ENCODE measurements at places on chromosomes 3 and 15.

GRCh38 chr3:111989061-111989678 lies 9.6 kb upstream of the TAGLN3 start:
- DNase-seq = no peak

GRCh38 chr3:117103675-117104074 lies 394.1 kb downstream of the TUSC7 start:
- no peak for DNase-seq

GRCh38 chr3:100040451-100041225 lies 73.7 kb downstream of the FILIP1L start:
- no peak for DNase-seq

GRCh38 chr3:182485301-182485700 lies 308.0 kb upstream of the ATP11B start:
- DNase-seq = no peak

- DNase-seq = no peak
These were observed 32.7 kb downstream of the LRIG1 start for GRCh38 chr3:66467996-66468735.

DNA sequence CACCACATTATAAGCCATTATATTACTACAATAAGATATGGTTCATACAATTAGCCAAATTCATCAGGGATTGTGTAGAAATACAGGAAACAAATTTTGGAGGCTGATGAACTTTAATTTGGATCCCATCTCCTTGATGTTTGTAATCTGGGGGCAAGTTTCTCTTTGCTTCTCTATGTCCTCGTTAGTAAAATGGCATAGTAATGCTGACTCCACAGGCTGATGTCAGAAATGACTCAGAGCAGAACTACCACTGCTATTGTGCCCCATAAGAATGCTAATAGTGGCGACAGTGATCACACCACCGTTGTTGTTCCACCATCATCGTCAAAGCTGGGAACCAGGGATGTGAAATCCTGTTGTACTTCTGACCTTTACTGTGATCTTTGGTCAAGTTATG lies 722.3 kb upstream of the LMCD1 start:
- no peak for DNase-seq

- no peak for DNase-seq
These were observed 5.5 kb downstream of the LMOD3 start for GRCh38 chr3:69116897-69117296.

- DNase-seq = no peak
These were observed 435.3 kb downstream of the TUSC7 start for GRCh38 chr3:117144853-117145252.

GRCh38 chr3:111851511-111851954 lies 7.5 kb upstream of the PHLDB2 start:
- no peak for DNase-seq

GRCh38 chr3:115347737-115348136 lies 200.6 kb upstream of the ZBTB20 start:
- DNase-seq = no peak

DNA sequence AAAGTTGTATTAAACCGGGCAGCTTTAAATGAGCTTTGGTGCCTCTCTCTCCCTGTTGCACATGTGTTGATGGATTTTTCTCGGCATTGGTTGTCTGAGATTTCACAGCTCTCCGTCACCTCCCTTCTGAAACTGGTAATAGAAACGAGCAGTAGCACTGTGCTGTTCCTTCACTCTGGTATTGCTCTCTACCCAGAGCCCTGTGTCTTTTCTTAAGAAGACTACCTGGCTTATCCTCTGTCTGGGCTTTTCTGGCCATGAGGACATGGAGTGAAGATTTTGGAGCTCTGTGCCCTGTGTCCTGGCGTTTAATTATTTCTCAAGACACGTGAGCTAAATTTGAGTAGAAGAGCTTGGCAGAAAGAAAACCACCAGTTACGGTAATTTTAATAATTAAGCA lies 209.6 kb upstream of the EIF1B start:
- no peak for DNase-seq

DNA sequence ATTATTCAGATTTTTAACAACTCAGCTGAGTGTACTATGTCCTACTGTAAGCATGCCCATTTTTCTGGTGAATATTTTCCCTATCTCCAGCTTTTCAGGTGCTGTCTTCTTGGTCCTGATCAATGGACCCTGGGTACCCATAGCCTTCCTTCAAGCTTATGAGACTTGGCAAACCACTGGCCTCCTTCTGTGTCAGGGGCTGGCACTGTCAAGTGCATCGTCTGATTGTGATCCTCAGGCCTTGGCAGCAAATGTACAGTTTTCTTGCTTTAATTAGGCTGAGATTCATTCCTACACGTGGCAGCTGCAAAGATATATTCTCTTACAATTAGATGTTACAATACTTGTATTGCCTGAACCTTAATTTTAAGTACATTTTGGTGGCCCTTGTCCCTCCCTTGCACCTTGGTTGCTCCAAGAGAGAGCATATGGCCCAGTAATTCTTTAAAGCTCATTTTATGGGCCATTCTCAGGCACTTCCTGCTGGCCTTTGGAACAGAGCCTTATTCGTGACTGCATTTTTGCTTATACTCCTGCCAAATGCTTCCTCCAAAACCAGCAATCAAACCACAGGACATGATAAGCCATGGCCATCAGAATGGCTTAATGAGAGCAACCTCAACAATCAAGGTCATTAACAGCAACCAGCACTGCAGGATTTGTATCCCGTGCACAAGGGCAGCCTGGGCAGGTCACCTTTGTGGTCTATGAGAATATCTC lies 179.9 kb downstream of the CNTN6 start:
- no peak for DNase-seq

- DNase-seq = no peak
These were observed 252.4 kb downstream of the FHIT start for GRCh38 chr3:60998858-60999257.

GRCh38 chr3:19365471-19365870 lies 217.2 kb downstream of the KCNH8 start:
- DNase-seq = no peak

DNA sequence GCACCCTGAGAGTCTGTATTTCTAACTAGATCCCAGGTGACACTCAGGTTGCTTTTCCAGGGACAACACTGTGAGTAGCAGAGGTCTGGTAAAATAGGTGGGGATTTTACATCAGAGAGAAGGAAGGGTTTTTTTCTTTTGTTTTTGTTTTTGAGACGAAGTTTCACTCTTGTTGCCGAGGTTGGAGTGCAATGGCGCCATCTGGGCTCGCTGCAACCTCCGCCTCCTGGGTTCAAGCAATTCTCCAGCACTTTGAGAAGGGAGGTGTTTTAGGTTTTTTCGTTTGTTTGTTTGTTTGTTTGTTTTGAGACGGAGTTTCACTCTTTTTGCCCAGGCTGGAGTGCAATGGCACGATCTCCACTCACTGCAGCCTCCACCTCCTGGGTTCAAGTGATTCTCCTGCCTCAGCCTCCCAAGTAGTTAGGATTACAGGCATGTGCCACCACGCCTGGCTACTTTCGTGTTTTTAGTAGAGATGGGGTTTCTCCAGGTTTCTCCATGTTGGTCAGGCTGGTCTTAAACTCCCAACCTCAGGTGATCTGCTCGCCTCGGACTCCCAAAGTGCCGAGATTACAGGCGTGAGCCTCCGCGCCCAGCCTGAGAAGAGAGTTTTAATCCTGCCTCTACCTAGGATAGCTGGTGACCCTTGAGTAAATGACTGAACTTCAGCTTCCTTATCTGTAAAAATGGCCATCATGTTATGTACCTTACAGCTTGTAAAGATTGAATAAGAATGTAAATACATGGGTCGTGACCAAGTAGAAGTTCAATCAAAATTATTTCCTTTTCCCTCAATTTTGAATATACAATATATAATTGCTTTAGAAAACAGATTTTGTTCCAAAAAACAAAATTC lies 95.9 kb upstream of the FNDC3B start:
- DNase-seq = no peak

DNA sequence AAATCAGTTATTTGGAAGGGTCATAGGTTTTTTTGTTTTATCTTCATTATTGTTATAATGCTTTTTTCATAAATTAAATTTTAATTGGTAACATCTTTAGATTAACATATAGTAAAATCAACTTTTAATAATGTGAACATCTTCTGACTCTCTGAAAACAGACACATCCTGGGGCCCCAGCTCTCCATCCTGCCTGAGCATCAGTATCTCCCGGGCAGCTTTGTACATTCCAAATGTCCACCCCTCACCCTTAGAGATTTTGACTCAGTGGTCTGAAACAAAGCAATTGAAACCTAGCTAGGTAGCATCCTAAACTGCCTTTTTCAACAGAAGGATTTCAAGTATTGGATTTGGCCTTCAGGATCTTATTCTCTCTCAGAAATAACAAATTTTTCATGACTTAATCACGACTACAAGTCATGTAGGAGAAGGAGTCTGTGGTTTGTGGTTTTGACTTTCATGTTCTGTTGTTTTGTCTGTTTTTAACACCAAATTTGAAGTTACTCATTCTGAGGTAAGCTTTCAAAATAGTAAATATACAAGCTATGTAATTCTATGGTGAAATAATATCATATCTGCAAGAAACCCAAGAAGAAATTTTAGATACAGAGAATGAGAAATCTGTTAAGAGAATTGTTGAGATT lies 147.3 kb upstream of the UBE2E2 start:
- no peak for DNase-seq

DNA sequence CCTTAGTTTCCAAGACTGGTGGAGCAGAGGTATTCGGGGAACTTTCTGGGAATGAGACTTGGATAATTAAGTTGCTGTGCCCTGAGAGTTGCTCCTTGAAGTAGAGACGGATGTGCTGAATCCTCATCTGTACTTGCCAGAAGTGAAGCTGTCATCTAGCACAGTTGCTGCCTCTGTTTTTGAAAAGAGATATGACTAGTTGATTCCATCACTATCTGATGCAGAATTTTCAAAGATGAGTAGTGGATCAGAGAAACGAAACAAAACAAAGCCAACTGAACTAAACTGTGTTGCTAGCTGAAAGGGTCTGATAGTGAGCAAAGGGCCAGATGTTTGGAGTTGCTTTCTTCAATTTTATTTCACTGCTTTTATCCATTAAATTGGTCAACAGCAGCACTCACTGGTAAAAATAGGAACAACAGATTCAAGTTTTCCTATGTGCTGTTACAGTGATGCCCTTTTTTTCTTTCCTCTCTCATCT lies 52.7 kb downstream of the MITF start:
- DNase-seq = no peak

- no peak for DNase-seq
These were observed 400.4 kb downstream of the LPP start for GRCh38 chr3:188554404-188554803.

DNA sequence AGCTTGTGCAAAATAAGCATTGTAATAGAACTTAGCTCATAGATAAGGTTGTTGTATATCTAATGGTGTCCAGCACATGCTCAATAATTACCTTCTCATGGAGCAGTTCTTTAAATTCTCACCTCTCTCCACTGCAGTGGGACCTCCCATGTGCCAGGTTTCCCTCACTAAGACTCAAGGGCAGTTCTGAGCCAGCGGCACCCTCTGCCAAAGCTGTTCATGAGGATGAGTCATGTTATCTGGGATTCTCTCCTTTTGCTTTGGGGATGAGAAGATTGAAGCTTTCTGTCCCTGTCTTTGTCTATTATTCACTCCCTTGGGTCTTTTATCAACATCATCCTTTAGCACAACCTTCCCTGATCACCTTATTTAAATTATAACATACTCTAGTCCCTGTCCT lies 15.6 kb upstream of the AMOTL2 start:
- DNase-seq = no peak

DNA sequence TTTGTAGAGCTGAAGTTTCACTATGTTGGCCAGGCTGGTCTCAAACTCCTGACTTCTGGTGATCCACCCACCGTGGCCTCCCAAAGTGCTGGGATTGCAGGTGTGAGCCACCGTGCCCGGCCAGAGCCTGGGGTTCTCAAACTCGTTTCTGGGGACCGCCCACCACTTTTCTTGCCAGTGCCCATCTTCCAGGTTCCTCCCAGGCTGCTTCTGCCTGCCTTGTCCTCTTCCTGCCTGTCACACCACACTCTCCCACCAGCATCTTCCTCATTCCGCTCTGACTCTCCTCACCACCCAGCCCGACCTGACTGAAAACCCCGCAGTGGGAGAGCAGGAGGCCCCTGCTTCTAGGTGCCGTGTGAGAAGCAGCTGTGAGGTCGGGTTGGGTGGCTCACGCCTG lies 3.1 kb upstream of the DYNLT2B start:
- no peak for DNase-seq

DNA sequence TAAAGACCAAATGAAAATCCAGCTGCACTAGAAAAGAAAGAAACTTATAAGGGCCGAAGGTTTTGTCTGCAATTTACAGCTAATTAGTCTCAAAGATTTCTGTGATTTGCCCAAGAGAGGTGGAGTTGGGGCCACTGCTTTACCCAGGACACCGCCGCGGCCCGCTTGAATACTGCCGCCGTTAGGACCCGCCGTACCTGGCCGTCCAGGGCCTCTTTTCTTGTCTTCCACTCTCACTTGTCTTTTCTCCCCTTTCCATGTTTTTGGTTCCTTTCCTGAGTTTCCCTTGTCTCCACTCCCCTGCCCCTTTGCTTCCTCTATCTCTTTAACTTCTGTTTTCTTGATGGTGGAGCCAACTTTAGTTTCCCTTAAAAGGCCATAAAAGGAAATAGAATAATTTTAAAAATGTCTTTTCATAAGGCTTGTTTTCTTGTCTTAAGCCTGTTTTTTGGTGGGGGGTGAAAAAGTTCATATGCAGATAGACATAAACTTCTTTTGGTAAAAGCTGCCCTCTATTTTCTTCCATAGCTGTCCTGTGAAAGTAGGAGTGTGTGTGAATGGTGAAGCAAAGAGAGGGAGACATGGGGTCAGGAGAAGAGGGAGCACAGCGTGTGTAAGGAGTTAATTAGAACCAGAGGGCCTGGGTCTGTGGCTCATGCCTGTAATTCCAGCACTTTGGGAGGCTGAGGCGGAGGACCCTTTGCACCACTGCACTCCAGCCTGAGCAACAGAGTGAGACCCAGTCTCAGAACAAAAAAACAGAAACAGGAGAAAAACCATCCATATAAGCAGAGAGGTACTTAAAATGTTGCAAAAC lies 16.0 kb upstream of the CCNL1 start:
- no peak for DNase-seq

- DNase-seq = peak; percentile 95
These were observed 18.8 kb upstream of the SSUH2 start for GRCh38 chr3:8663177-8664061.

DNA sequence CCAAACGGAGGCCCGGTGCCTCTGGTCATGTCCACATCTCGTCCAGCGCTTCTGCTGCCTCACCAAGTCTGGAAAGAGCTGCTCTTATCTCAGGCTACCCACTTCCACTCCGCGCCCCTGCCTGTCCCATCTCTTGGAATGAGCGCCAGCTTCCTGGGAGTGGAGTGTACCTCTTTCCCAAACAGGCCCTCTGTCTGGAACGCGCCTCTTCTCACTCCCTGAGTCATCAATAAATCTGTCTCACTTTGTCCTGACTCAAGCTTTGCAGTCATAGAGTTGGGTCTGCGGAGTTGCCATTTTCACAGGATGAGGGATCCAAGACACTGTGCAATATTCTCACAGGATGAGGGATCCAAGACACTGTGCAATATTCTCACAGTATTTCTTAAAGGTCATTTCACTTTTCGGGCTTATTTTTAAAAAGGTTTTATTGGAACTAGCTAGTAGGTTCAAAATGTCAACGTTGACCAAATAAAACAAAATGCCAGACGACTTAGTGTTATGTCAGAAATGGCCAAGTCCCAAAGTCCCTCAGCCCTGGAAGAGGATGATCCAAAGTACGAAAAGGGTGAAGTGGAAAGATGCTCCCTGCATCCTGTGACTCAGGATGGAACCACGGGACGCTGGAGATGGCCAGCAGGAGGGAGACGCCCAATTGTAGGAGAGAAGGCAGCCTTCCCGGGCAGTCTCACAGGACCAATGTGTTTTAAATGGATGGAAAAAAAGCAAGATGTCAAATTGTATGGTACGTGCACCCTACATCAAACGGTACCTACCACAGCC lies 81.1 kb downstream of the CHSY1 start:
- DNase-seq = no peak

GRCh38 chr3:10968401-10968800 lies 24.1 kb upstream of the SLC6A1 start:
- DNase-seq = no peak
